NCI-H1694 (cell line): ENCODE measurements at places on chromosomes 1 and 21.

GRCh38 chr1:23475134-23475628 is 8.8 kb downstream of the ASAP3 start:
- DNase-seq = peak; percentile 48

DNA sequence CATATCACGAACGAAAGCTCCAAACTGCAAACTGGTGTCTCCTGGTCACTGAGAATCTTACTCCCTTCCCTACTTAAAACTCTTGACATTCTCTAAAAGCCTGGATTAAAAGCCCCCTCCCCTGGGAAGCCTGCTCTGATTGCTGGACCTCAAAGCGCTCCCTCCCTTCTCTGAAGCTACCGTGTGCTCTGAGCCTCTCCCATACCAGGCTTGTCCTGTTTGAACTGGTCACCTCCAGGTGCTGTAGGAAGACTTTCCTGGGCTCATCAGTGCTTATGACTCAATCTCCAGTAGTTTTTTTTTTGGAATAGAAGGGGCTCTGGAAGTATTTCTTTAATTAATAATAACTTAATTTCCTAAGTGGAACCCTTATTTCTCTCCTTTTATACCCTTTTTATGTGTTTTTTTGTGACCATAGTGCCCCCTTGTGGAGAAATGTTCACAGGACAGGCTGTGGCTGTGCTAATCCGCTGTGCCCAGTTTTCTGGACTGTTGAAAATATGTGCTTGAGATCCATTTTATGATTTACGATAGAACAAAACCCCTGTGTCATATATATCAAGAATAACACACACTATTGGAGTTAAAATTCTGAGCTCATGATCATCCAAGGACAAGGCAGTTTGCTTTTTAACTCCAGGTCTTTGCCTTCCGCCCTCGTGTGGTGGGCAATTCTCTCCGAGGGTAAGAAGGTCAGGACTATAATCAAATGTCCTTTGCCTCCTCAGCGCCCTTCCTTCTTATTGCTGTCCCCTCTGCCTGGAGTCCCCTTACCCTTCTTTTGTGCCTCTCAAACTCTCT is 16.9 kb downstream of the MTARC1 start:
- DNase-seq = peak; percentile 28

GRCh38 chr1:43836267-43836951 is 97.2 kb upstream of the ARTN start:
- DNase-seq = peak; percentile 93

DNA sequence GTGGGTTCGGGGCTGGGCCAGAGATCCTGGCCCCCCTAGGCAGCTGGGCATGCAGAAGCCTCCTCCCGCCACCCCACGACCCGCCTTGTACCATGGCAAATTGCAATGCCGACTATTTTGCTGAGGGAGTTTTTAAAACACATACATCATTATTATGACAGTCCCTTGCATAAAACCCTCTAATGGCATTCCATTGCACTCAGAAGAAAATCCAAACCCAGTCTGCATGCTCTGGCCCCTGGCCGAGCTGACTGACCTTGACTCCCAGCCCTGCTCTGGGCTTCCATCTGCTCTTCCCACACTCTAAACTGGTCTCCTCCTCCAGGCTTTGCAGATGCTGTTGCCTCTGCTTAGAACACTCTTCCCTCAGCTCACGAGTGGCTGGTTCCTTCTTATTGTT is 28.0 kb downstream of the PADI2 start:
- no peak for DNase-seq

- no peak for DNase-seq
Measured at GRCh38 chr1:239896569-239896968, 195.1 kb upstream of the FMN2 start.

GRCh38 chr1:205626216-205626615 is 5.6 kb downstream of the ELK4 start:
- DNase-seq = no peak

DNA sequence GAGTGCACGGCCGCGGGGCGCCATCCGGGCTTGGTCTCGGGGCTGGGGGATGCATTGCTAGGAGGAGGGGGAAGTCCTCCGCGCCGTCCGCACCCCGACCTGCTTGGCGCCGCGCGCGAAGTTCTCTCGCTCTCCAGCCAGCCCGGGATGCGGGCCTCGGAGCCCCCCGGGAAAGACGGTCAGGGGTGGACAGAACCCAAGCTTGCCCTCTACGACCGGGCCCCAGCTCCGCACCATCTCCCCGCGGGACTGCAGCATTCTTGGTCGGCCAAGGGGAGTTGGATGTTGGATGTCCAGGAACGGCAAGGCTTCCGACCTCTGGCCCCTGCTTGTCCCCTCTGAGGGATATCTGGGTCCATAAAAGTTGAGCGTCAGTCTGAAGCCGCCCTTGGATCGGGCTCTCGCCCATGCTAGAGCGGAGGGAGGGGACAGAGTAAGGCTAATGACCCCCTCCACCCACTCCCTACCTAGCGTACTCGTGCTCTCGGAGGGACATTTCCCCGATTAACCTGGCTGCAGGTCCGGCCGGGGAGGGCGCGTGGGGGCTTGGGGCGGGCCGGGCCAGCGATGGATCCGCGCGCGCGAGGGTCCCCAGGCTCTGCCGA is 522 bp downstream of the DISP3 start:
- no peak for DNase-seq

- DNase-seq = no peak
Measured at GRCh38 chr1:10834770-10835412, 38.4 kb upstream of the CASZ1 start.

GRCh38 chr1:198641966-198642668 is 3.3 kb downstream of the PTPRC start:
- DNase-seq = no peak

DNA sequence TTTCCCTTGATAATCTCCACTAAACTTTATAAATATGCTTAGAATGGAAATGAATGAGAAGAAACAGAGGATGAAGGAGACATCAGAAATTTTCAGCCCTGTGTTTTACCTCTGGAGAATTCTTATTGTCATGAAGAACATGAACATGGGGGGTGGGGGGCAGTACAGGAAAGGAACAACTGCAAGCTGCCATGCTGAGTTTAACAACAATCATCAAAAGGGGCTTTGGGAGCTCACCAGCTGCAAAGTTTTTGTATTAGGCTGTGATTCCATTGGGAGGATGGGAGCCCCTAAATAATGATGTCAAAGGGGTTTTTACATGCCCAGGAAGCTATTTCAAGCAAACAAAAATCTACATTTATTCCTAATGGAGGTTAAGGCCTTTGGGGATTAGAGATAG is 103.3 kb downstream of the AKT3 start:
- DNase-seq = no peak

- DNase-seq = no peak
Measured at GRCh38 chr1:42679364-42679983, 2.7 kb upstream of the YBX1 start.

GRCh38 chr1:23903754-23904153 is 9.4 kb downstream of the CNR2 start:
- no peak for DNase-seq

DNA sequence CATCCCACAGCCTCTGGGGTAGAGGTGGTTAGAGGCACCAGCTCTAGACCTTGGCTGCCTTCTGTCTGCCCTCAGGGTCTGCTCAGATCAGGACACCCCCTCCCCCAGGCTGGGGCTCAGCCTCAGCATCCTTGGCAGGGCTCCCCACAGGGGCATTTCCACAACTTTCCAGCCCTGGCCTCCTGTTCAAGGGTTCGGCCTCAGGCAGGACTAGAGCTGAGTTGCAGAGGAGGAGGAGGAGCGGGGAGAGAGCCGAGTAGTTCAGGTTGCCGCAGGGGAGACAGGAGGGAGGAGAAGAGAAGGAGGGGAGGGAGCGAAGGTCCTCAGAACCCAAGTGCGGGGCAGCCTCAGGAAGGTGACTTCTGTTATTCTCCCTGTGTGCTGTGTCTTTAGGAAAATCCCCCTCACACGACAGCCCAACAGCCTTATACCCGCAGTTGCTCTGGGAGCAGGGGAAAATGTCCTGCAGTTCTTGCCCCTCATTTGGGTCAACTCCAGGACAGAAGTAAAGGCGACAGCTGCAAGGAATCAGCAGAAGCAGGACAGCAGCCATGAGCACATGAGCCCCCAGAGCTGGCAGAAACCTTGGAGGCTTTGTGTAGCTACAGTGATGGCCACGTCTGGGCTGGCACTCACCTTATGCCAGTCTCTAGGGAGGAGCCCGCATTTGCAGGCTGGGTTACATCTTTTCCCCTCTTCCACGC is 46.5 kb upstream of the TENT5B start:
- no peak for DNase-seq

- DNase-seq = no peak
Measured at GRCh38 chr1:175822580-175822979, 79.2 kb upstream of the TNR start.

- DNase-seq = no peak
Measured at GRCh38 chr1:87121711-87122163, 206.9 kb upstream of the LMO4 start.

DNA sequence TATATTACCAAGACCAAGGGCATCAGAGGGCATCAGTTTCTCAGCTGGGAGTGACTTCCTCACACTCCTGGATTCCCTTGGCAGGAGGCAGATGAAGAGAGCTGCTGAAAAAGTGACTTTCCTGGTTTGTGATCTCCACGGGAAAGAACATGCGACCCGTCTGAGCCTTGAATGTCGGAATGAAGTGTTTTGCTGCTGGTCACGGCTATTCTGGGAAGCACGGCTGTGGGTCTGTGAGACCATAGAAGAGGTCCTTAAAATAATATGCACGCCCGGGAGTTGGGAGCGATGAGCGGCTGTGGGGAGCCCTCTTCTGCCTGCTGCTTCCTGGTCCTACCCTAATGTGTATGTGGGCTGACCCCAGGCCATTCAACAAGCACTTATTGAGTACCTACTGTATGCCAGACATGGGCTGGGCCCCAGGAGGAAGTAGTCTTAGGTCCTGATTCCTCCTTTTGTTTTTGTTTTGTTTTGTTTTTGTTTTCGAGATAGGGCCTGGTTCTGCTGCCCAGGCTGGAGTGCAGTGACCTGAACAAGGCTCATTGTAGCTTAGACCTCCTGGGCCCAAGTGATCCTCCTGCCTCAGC is 13.2 kb upstream of the UMODL1 start:
- DNase-seq = no peak

DNA sequence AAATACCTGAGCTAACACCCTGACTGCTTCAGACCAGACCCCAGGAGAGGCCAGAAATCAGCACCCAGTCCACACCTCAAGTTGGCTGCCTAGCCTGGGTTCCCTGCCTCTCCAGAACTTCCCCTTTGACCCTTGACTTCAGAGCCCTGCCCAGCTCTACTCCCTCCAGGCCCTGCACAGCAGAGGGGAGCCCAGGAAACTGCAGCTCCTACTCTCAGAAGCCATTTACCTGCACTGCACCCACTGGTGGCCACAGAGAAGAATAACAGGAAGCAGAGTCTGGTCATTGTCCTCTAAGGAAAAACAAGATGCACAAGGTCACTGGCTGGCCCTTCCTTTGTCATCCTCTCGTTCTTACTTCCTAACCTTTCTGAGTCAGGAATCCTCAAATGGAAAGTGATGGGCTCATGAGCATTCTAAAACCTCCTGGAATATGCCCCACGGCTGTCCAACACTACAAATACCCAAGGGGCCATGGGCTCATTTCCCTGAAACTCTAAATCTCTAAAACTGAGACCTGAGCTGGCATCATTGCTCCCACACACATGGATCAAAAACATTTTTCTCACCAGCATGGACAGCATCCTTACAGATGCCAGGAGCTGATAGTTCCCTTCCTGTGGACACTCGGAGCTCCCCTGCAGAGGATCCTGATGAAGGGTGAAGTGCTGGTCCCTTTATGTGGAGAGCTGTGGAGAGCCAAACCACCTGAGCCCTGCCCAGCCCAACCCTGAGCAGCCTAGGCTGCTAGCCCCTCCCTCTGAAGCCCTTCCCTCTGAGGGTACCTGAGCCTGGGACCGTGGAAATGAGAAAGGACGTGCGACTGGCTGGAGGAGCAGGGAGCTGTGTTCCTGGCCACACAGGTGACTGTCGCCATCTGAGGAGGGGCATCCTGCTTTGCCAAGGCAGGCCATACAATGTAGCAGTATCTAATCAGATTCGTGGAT is at the start of gene ITLN2:
ITLN2 (minus strand) TSS at position 652 of the 947 bp plus-strand sequence; CDS start at position 584, 68 bp downstream.
- DNase-seq = no peak

- DNase-seq = no peak
Measured at GRCh38 chr1:211951856-211952255, 83.5 kb downstream of the INTS7 start.

DNA sequence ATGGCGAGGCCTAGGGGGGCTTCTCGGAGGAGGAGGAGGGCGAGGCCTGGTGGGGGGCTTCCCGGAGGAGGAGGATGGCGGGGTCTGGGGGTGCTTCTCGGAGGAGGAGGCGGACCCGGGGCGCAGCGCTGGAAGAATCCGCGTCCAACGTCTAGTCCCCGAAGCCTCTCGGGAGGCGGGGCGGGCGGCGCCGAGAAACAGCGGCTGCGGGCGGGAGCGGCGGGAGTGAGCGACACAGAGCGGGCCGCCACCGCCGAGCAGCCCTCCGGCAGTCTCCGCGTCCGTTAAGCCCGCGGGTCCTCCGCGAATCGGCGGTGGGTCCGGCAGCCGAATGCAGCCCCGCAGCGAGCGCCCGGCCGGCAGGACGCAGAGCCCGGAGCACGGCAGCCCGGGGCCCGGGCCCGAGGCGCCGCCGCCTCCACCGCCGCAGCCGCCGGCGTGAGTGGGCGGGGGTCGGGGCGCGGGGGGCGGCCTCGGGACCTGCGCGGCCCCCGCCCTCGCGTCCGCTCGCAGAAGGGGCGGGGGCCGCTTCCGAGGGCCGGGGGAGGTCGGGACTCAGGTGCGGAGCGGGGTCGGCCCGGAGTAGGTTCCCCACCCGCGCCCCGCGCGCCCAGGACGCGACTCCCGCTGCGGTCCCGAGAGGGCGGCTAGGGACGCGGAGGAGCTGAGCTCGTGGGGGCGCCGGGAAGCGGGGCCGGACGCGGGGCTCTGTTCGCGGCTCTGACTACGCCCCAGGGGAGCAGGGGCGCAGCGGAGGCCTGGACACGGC is at the start of gene KLHL17:
KLHL17 (plus strand) TSS at position 222 of the 769 bp plus-strand sequence; CDS start at position 332, 110 bp downstream.
- DNase-seq = no peak

DNA sequence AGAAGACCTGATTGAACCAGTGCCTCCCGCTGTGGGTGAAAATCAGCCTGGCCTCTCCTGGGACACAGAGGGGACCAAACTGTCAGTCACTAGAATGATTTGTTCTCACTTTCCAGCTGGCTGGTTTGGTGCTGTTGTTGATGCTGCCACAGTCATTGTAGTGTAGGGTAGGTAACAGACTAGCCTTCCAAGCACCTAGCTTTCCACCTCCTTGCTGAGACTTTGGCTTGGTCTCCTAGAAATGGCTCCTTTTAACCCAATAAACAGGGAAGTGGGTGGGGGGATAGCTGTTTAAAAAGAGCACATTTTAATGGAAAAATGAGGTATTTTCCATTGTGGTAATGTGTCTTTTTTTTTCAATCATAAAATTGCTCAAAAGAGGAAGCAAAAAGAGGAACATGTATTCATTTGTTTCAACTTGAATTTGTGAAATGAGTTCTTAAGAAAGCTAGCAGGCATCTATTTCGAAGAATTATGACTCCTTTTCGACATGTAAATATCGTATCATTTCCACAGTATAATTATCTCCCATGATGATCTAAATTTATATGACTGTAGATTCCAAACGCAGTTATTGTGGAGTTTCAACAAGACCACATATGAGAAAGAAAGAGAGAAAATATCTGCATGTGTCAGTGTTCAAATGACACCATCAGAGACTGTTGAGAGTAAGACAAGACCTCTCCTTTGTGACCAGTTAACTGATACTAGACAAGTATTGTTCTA is 190.1 kb downstream of the HLX start:
- DNase-seq = no peak
